ENCODE measurements at places on chromosomes 1 and 21.

DNA sequence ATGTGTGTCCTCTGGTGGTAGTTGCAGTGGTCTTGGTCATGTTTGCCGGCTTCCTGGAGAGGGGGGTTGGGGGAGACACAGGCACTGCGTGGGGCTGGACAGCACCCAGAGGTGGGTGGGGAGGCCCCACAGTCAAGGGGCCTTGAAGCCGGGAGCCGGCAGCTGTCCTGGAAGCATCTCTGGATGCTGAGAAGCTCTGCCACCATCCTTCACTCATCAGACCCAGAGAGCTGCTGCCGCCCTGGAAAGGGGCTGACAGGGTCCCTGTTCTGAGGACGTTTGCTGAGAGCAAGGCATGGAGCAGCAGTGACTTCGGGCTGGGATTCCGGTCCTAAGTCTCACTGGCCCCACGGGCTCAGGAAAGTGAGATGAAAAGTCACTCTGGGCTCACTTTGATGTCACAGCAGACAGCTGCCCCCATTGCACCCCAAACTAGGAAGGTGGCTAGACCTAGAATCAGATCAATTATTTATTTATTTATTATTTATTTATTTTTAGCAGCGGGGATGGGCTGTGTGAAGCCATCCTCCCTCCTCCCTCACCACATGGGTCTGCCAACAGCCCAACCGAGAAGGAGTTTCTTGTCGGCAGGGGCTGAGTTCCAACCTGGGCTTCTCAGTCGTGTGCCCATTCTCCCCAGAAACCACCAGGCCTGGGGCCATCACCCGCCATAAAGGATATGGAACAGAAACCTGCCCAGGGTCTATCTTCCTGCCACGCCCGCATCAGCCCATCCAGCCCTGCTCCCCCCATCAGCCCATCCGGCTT lies 547.4 kb downstream of the PTPRU start:
- no peak for DNase-seq

- DNase-seq: no peak
Observed at GRCh38 chr1:63323865-63324778, 1.8 kb downstream of the FOXD3 start.

GRCh38 chr1:115302390-115302961 lies 35.6 kb downstream of the NGF start:
- DNase-seq: no peak

DNA sequence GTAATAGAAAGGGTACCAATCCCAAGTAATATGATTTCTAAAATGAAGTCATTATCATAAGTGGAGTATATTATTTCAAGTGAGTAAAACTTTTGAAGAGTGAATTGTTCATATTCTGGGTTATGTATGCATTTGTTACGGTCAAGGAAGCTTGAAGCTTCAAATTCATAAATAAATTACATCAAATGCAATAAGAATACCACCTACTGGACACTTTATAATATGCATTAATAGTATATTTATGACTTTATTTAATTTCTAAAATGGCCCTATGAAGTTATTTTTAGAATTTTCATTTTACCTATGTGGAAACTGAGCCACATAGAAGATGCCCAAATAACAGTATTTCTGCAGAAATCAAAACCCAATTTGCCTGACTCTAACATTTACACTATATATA lies 260.6 kb downstream of the SMYD3 start:
- DNase-seq: no peak

GRCh38 chr1:25560788-25561187 lies 17.4 kb downstream of the LDLRAP1 start:
- no peak for DNase-seq

DNA sequence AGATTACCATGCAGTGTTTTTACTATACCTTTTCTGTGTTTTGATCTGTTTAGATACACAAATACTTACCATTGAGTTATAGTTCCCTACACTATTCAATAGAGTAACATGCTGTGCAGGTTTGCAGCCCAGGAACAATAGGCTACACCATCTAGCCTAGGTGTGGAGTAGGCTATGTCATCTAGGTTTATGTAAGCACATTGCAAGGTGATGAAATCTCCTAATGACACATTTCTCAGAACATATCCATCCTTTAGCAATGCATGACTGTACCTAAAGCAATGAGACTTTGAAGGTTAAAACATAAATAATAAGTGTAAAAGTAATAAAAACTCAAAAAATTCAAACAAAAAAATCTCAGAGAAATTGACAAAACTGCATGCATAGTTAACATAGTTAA lies 358.6 kb downstream of the USH2A start:
- no peak for DNase-seq

DNA sequence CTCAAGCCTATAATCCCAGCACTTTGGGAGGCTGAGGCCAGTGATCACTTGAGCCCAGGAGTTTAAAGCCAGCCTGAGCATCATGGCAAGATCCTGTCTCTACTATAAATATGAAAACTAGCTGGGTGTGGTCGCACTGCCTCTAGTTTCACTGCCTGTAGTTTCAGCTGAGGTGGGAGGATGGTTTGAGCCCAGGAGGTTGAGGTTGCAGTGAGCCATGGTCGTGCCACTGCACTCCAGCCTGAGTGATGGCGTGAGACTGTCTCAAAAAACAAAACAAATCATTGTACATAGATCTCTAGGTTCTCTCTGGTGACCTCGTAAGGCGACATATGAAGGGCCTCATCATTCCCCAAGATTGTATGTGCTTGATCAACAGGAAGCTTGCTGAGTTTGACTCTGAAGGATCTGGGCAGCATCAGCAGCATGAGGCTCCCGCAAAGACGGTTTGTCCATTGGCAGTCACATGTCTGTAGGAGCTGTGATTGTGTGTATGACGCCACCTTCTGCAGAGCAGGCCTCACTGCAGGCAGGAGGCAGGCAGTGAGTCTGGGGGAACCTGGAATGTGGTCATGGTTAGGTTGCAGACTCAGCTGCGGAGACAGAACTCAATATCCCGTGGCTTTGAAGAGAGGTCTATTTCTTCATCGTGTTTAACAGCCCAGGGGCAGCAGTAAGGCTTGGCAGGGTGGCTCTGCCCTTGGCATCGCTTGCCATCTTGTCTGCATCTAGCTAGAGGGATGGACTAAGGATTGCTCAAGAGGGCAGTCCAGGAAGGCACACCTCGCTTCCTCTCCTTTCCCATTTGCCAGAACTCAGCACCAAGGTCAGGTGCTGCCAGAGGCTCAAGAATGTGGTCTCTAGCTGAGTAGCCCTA lies 14.0 kb downstream of the ATP5PO start:
- peak; percentile 35 for DNase-seq

GRCh38 chr21:32570456-32570855 lies 14.9 kb downstream of the TCP10L start:
- DNase-seq: no peak

DNA sequence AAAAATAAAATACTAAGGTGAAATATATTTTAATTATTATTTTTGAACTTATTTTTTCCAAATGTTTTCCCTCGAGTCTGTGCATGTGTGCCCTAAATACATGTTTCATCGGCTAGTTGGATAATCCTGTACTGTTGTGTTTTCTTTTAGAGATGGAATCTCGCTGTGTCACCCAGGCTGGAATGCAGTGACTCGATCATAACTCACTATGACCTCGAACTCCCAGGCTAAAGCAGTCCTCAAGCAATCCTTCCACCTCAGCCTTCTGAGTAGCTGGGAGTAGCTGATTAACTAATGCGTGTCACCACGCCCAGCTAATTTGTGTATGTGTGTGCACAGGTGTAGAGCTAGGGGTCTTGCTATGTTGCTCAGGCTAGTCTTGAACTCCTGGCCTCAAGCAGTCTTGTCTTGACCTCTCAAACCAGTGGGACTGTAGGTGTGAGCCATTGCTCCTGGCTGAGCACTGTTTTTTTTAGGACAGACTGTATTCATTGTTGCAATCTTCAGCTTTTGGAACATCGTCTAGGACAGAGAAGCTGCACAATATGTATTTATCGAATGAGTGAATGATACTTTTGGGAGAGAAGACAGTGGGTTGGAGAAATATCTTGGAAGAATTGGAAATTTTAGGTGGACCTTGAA lies 4.8 kb upstream of the TMCO1 start:
- DNase-seq: no peak

DNA sequence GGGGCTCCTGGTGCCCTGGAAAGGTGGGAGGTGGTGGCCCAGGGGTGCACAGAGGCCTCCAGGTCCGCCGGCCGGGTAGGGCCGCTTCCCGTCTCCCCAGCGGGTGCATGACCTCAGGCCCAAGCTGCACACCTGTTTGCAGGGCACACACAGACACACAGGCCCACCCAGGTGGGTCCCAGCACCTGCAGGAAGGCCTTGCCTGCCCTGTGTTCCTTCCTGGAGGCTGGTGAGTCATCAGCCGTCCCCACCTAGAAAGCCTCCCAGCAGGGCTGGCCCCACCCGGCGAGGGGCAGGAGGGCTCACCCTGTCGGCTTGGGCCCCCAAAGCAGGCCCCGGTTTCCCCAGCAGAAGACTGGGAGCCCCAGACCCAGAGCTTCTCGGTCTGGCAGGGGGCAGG lies 23.6 kb upstream of the TTLL10 start:
- no peak for DNase-seq

GRCh38 chr1:64755361-64755760 lies 10.5 kb downstream of the RAVER2 start:
- DNase-seq: no peak

- no peak for DNase-seq
Observed at GRCh38 chr1:229066591-229066990, 204.3 kb upstream of the RAB4A start.

All from renal pelvis (tissue), 12 donors.